Esophagus muscularis mucosa (tissue), 4 donors: ENCODE measurements at places on chromosomes 1 and 21.
A peak's percentile ranks its signal among the peaks of the same experiment; 100 is the strongest.

GRCh38 chr1:149906570-149907075, 7.3 kb downstream of the BOLA1 start:
- DNase-seq: no peak

DNA sequence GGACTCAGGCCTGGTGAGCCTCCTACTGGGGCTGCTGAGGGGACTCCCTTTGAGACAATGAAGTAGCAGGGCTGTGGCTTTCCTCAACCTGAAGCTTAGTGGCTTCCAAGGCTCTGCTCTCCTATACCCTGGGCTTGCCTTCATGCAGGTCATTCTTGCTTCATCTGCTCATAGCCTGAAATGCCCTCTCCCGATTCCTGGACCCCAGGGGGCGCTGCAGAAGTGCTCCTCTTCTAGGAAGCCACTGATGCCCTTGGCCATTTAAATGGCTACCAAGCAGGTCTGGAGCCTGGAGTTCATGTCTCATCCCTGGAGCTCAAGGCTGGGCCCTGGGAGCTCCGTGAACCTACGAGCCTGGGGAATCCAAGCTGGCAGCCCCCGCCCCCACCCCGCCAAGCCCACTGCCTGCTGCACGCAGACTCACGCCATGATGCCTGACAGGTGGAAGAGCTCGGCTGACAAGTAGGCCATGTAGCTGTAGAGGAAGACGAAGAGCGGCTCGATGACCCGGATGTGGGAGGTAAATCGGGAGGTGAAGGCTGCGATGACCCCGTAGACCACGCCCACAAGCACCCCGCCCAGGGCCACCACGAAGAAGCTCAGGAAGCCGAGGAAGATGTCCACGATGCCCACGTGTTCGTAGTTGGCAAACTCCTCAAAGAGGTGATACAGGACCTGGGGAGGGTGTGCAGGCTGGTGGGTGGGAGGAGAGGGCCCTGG, 45.7 kb downstream of the SLC9A1 start:
- DNase-seq: no peak

DNA sequence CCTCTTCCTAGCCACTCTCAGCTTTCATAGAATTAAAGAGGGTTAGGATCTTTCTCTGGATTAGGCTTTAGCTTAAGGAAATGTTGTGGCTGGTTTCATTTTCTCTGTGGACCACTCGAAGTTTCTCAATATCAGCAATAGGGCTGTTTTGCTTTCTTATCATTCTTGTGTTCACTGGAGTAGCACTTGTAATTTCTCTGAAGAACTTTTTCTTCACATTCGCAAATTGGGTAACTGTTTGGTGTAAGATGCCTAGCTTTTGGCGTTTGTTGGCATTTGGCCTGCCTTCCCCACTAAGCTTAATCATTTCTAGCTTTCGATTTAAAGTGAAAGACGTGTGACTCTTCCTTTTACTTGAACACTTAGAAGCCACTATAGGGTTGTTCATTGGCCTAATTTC, 210.8 kb upstream of the PROX1 start:
- no peak for DNase-seq

GRCh38 chr1:229270547-229271447, at the start of gene RAB4A:
TSS of gene RAB4A (plus strand) at chr1:229271111. CDS start at chr1:229271340, 229 bp downstream.
- DNase-seq: peak; percentile 90

DNA sequence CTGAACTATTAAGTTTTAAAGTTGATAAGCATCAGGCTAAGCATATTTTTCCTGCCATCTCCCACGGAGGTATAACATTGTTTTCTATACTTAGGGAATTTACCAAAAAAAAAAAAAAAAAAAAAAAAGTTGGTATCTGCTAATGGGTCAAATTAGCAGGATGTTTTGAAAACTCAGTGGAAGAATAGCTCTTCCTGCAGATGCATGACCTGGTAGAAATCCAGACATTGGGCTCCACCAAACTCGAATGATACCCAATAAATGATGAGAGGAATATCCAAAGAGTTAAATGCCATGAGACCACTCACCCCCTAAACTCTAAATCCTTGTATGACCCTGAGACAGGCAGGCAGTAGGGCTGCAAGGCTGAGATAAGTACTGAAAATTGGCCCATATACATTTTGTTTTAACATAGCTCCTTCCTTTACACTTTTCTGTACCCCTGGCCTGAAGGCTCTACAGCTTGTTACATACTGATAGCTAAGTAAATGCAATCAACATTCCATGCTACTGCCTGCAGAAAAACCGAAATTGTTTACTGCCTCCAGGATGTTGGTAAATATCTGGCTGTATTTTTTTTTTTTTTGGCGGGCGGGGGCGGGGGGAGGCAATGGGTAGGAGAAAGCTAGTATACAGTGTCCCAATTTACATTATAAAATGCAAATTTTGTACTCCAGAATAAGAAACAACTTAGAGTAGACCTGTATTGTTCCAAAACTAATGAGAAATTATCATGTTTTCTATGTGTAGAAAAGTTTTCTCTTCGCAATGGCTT, 57.6 kb downstream of the NFIA start:
- DNase-seq: no peak

- no peak for DNase-seq
These were observed 182.8 kb downstream of the PSMG1 start for GRCh38 chr21:39000496-39000895.

GRCh38 chr1:59292562-59292961, 4.3 kb upstream of the FGGY start:
- DNase-seq: no peak

DNA sequence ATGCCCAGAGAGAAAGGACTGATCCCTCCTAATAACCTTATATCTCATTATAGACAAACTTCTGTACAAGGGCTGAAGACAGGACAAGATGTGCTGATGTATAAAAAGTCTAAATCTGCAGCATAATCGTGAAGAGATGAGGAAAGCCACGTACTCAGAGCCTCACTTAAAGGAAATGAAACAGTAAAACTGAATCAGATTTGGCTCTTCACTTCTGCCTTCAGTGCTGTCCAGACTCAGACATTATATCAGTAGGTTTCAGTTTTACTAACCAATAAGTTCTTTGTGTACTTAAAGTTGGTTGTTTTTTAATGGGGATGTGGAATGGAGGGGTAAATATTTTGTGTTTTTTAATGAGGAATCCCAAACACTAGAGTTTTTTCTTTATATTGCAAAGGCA, 45.3 kb upstream of the RGS1 start:
- DNase-seq: no peak

DNA sequence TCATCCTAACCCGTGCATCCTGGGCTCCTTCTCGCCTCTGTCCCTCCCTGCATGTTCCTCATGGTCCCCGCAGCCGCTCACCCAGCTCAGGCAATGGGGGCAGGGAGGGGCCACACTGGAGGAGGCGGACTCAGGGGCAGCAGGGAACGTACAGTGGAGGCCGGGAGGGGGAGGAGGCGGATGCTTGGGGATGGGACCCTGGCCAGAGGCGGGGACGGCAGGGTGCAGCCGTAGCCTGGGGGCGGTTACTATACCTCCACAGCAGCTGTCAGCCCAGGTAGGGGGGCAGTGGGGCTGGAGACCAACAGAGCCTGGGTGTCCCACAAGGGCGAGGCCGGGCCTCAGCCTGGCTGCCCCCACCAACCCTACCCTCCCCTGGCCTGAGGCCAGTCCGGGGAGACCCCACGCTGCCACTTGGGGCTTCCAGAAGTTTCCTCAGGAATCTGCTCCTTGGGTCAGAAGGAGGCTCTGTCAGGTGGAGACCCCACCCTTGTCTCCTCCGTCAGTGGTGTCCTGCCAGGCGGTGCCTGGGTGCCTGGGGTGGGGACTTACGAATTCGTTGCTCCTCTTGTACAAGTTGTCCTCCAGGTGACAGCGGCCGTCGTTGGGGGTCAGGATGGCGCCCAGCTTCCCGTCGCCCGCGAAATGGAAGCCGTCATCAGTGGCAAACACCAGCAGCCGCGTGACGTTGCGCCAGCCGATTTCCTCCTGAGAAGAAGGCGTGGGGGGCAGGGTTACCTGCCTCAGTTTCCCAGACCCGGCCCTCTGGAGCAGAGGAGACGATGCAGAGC, 20.7 kb downstream of the ITGB2 start:
- no peak for DNase-seq

DNA sequence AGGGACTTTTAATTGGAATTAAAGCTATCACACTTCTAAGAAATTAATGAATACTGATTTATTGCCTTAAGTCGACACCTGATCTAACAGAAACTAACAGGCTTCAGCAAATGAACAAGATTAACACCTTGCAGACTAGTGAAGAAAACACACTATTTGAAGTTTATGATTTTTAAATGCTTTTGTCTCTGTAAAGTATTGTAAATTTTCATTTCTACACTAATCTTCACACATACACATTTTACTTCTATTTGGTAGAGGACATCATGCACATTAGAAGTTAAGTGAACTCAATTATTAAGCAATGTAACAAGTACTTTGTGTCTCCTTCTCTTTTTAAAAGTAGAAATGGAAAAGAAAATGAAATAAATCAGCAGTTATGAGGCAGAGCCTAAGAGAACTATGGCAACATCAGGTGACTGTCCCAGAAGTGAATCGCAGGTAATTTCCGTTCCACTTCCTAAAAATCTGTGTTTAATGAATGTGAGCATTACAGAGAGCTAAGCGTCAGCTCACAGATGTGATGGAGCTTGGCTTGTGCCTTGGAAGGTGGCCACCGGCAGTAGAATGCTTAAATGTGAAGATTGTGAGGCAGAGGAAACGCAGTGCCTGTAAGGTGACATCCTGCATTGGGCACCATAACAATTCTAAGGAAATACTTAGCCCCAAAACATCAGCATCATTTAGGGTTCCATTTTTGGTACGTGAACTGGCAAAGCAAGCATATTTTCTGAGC, 1.2 kb downstream of the PRMT2 start:
- DNase-seq: no peak

GRCh38 chr1:86104606-86105532, 51.7 kb downstream of the COL24A1 start:
- DNase-seq: no peak

- DNase-seq: no peak
These were observed 34.0 kb downstream of the TMEM53 start for GRCh38 chr1:44640200-44640853.

- DNase-seq: no peak
These were observed 29.4 kb upstream of the KCNQ4 start for GRCh38 chr1:40754201-40754600.

DNA sequence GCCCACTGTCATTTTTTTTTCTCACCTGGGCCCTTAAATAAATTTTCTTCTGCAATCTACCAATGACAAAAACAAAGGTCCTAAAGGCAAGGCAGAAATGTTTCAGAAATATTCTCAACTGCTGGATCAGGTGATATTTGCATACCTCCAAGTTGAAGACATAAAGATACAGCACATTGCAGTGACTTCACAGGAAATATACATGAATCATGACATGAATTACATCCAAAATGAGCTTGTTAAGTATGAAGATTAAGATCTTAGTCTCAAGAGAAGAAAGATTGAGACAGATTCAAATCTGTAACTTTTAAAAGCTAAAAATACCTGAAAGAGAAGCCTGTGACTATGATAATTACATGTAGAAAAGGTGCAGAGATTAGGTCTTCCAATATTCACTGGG, 207.8 kb downstream of the SIPA1L2 start:
- no peak for DNase-seq

DNA sequence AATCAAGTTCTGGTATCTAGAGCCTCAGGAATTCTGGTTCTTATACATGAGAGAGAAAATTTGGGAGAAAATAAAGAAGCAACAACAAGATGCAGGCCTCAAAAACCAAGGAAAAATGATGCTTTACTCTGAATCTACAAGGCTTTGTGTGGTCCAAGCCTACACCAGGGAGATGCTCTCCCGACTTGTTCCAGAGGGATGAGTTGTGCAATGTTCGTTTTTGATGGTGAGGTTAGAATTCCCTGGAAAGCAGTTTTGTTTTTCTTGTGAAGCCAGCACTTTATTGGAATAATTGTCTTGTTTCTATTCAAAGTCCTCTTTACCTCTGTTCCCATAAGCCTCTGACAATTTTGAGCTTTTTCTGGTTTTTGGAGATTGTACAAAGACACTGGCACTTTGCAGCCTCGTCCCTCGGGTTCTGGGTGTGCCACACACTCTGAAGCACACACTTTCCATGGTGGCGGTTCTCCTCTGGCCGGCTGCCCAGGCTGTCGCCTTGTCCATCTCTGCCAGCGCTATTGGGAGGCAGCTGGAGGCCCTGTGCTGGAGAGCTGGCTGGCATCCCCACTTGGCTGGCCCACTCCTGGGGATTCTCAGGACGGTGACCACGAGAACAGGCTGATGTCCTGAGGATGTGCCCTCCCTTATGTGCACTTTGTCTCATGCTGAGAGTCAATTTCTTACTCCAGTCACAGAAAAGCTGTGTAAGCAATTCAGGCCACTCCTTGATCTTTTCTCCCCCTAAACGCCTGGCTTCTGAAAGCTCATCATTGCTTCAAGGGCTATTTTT, 70.2 kb downstream of the EDEM3 start:
- no peak for DNase-seq

GRCh38 chr1:51679435-51679834, 62.5 kb downstream of the OSBPL9 start:
- DNase-seq: no peak

DNA sequence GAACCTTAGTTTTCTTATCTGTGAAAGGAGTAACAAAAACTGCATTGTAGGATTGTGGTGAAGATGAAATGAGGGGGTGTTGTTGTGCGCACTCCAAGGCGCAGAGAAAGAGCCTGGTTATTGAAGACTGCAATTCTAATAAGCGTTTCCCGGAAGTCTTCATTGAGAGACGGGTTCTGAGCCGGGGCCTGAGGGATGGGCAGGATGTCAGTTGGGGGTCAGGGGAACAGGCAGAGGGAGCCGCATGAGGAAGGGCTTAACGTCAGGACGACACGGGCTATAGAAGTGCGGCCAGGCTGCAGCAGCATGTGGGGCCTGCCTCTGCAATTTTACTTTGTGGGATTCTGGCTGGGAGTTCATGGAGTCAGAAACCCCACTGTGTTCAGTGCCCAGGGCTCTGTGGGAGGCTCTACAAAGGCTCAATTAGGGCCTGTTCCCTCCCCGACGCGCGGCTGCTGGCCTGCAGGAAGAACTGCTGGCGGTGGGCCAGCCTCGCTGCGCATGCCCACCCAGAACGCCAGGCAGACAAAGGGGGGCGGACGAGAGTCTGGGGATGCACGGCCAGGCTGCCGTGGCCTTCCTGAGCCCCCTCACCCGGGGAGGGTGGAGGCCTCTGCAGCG, 20.7 kb downstream of the TRIM62 start:
- DNase-seq: no peak

DNA sequence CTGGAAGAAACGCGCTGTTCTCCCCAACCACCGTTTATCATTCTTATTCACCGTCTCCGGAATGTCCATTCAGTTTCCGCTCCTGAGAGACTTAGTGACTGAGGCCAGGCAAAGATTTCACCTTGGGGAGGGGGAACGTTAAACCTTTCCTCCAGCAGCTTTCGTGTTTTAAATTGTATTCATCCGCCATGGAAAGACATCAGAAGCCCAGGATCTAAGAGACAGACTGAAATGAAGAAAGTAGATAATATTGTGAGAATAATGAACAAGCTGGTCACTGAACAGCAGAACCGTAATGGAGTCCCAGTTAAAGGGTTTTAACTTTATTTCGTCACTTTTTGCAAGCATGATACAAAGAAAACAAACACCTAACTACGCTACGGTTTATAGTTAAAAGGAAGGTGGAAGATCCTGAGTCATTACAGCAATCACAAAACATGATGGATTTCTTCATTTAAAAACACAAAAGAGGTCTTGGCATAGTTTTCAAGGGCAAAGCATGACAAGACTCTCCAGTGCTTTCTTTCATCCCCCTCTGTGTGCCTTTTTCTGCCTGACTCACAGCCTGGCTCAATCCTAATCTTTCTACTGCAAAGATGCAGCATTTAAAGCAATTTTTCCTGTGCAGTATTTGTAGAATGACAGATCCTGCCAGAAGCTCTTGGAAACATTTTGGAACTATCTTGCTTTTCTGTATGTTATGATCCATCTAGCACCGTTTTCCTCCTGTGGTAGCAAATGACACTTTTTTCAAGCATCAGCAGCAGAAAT, 722 bp upstream of the SLC19A2 start:
- DNase-seq: no peak
